ENCODE measurements at places on chromosomes 3 and 15. TPM values are rescaled to one million over a fixed set of nuclear protein-coding genes. Genes with fewer than 3 reads are reported as not detected.

DNA sequence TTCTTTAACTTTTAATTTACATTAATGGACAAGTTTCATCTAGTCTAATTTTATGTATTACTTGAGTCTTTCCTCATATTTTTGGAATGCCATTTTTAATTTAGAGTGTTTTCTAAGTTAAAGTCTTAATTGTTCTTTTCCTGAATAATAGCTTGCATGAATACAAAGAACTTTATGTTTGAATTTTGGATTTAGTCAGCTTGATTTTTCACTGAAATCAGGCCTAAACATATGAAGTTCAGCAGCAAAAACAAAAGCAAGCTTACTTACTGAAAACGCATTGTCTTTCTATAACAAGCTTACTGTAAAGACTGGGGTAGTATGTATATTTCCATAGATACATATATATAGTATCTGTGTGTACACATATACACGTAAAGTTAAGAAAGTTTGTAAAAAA, 126.0 kb downstream of the ZBTB20 start:
- no peaks in the 10 kb centered on the region for H3K4me1 ChIP-seq
- no peak overlapping the region for H3K4me3 ChIP-seq
- DNase-seq = no peak
- no peaks in the 10 kb centered on the region for H3K36me3 ChIP-seq

Gene WDR49
- not detected for total RNA-seq

DNA sequence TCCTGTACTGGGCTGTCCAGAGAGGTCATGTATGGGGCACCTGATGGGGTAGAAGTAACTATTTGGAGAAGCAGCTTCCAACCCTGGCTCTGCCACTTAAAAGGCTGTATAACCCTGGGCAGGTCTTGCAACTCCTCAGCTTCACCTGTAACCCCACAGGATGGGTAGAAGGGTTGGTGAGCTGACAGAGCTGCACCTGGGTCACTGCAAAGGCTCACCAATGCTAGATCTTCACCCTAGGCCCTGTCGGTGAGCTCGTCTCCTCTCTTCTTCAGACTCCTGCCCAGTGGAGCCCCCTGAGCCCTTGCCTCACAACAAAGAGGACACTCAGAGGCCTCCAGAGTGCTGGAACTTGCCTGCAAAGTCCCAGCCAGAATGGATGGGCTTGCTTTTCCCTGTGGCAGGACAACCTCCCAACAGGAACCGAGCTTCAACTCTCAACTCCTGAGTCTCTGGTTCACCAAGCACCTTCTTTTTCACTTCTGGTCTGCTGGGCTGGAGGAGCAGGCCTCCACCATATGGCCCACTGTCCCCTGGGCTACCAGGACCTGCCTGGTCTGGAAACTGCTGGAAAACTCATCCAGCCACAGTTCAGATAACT, 45.9 kb downstream of the XXYLT1 start:
- no peak overlapping the region for H3K4me3 ChIP-seq
- no peak overlapping the region for H3K27ac ChIP-seq
- no peaks in the 10 kb centered on the region for H3K4me1 ChIP-seq
- no peak for DNase-seq

- no peaks in the 10 kb centered on the region for H3K27me3 ChIP-seq
- H3K4me1 ChIP-seq = no peaks in the 10 kb centered on the region
- H3K27ac ChIP-seq = no peak overlapping the region
These were observed 44.1 kb upstream of the TBC1D23 start for GRCh38 chr3:100216713-100217112.

DNA sequence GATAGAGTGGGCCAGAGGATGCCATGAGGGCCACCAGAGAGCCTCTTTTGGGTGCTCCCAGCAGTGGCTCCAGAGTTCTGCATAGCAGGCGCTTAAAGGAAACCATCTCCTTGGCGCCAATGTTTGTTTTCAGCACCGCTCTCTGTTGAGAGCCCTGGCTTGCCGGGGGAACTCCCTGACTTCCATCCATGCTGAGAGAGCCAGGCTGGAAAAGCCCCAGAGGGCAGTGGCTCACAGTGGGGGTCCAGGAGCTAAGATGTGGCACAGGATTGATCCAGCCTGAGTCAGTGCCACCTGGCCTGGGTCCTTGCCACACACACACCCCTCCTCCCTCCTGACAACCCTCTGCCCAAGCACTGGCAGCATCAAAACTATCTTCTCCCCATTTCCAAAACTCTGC, 50.4 kb upstream of the HACD2 start:
- H3K27ac ChIP-seq = no peak overlapping the region
- H3K36me3 ChIP-seq = no peaks in the 10 kb centered on the region
- no peak overlapping the region for H3K4me3 ChIP-seq
- H3K4me1 ChIP-seq = peaks cover 55% of the 10 kb centered on the region
- peak; percentile 32 for DNase-seq
- no peaks in the 10 kb centered on the region for H3K27me3 ChIP-seq

DNA sequence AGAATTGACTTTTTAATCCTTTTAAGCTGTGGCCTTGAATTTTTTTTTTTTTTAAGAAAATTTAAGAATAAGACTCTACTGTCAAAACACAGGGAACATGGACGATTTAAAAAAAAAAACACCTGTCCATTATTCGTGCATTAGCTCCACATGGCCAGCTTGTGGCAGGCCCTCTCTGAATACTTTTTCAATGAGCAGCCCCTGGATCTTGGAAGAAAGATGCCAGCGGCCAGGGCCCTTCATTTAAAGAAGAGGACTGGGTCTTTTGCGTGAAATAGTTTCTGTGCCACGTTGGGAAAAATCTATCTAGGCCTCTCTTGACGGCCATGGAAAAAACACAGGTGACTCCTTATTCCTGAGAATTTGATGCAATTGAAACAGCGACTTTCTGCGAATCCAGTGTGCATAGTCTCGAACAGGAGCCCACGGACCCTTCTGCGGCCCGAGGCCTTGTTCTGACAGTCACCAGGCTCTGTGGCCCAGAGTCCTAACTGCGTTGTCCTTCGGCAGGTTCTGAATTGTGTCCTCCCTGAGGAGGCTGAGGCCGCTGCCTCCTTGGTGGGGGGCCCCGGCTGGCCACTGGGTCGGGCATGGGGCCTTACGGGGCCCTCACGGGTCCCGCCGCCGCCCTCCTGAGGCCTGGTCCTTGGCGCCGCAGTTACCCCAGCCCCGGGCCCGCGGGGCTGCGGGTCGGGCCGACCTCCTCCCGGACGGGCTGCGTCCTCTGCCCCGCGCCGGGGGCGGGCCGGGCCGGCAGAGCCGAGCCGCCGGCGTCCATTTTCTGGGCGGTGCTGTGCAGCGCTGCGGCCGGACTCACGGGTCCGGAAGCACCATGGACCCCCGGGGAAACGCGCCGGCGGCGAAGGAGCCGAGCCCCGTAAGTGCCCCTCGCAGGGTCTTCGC, 33.5 kb downstream of the ZBTB38 start:
- peak overlapping the region; percentile 53 for H3K4me3 ChIP-seq
- H3K4me1 ChIP-seq = peaks cover 29% of the 10 kb centered on the region
- H3K27me3 ChIP-seq = peaks cover 10% of the 10 kb centered on the region
- DNase-seq = peak; percentile 73

GRCh38 chr15:50315814-50316630, 39.0 kb downstream of the GABPB1 start:
- no peak overlapping the region for H3K27ac ChIP-seq
- H3K27me3 ChIP-seq = no peaks in the 10 kb centered on the region
- H3K36me3 ChIP-seq = no peaks in the 10 kb centered on the region
- no peak overlapping the region for H3K4me3 ChIP-seq
- DNase-seq = peak; percentile 54
- no peaks in the 10 kb centered on the region for H3K4me1 ChIP-seq

DNA sequence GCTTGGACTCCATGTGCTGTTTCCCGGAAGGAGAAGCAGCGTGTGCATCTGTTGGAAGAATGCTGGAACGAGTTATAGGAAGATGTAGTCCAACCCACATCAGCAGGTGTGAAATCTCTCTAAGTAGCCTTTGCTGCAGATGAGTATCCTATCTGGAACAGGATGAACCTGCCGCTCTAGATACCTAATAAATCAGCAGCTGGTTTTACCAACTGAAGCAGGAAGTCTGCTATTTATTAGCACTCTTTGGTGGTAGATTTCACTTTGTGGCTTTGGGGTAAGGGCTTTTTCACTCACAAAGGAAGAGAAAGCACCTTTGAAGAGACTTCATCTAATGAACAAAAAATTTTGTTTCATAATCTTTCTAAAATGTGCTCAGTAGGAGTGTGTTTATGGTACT, 66.4 kb downstream of the DCUN1D1 start:
- H3K27ac ChIP-seq = no peak overlapping the region
- H3K36me3 ChIP-seq = no peaks in the 10 kb centered on the region
- no peak overlapping the region for H3K4me3 ChIP-seq
- H3K4me1 ChIP-seq = peaks cover 10% of the 10 kb centered on the region

Gene RBP2
- not detected for total RNA-seq

Gene SPINK8
- total RNA-seq = not detected

DNA sequence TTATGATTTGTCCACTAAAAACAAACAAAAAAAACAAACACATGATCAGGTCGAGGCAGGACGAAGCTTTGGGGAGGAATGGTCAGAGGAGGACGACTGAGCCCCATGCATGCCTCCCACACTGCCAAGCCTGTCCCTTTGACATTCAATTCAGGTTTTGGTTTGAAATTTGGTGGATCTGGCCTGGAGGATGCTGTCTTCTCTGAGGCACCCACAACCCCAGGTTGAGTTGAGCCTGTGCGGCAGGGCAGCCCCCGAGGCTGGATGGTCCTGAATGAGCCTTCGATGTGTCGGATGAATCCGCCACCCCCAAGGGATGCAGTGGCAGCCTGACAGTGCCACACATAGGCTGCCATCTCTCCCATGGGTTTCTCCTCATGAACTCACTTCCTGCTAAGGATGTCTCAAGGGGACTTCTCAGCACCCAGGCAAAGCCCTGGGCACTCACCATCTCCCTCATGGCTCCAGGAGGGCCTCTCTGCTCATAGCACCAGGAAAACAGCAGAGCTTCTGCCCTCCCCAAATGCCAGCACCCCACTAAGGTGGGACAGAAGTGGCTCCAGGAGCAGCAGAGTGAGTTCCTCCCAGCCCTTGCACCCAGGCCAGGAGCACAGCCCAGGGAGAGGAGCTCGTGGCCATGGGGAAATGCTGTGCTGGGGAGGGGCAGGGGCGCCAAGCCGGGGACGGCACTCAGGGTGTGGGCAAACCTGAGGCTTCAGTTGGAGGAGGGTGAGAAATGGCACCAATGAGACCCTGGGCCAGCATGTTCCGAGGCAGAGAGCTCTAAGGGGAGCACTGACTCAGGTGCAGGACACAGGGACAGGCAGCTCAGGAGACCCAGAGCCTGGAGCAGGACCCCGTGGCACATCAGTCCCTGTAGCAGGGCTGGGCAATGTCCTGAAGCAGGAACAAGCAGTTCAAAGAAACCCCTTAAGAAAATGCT, 18.5 kb downstream of the PRR23E start:
- H3K27ac ChIP-seq = no peak overlapping the region
- H3K4me3 ChIP-seq = no peak overlapping the region
- H3K4me1 ChIP-seq = peaks cover 23% of the 10 kb centered on the region
- H3K27me3 ChIP-seq = no peaks in the 10 kb centered on the region
- H3K36me3 ChIP-seq = no peaks in the 10 kb centered on the region
- no peak for DNase-seq

Gene PSTPIP1
- 0.77 TPM for total RNA-seq

- peak overlapping the region; percentile 17 for H3K27ac ChIP-seq
- peaks cover 33% of the 10 kb centered on the region for H3K4me1 ChIP-seq
- peaks cover 4% of the 10 kb centered on the region for H3K36me3 ChIP-seq
These were observed 6.6 kb downstream of the MAP2K5 start for GRCh38 chr15:67548862-67549651.

- H3K4me1 ChIP-seq = peaks cover 5% of the 10 kb centered on the region
- no peaks in the 10 kb centered on the region for H3K27me3 ChIP-seq
- DNase-seq = no peak
- H3K36me3 ChIP-seq = no peaks in the 10 kb centered on the region
- no peak overlapping the region for H3K4me3 ChIP-seq
- no peak overlapping the region for H3K27ac ChIP-seq
These were observed 552.3 kb downstream of the FOXP1 start for GRCh38 chr3:71031181-71031580.

- no peaks in the 10 kb centered on the region for H3K36me3 ChIP-seq
- H3K27ac ChIP-seq = no peak overlapping the region
- no peak for DNase-seq
These were observed 58.9 kb downstream of the TMEM41A start for GRCh38 chr3:185439745-185440466.

DNA sequence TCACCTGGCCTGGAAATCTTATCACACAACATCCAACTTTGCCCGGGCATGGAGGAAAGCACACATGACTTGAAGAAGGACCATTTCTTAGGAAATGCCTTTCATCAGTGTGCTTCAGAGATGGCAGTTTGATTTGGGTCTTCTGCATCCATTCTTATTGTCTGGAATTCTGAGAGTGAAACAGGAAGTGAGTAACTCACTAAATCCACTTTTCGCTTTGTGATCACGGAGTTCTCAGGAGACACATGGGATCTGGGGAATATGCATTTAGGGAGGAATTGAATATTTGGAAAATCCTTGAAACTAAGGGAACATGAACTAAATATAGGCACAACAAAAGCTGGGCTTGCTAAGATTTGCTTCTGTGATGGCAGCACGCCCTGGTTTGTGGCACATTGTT, 212.5 kb upstream of the FEZF2 start:
- no peak for DNase-seq
- no peaks in the 10 kb centered on the region for H3K4me1 ChIP-seq
- no peak overlapping the region for H3K4me3 ChIP-seq
- no peaks in the 10 kb centered on the region for H3K36me3 ChIP-seq

DNA sequence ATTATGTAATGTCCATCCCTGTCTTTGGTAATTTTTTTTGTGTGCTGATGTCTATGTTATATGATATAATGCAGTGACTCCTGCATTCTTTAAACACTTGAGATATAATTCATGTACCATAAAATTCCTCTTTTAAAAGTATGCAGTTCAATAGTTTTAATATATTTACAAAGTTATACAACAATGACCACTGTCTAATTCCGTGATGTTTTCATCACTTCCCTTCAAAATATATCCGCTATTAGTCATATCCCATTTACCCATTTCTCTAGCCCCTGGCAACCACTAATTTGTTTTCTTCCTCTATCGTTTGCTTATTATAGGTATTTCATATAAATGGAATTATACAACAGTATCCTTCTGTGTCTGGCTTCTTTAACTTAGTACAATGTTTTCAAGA, 64.9 kb upstream of the SUCLG2 start:
- no peaks in the 10 kb centered on the region for H3K4me1 ChIP-seq
- H3K27ac ChIP-seq = no peak overlapping the region
- no peaks in the 10 kb centered on the region for H3K27me3 ChIP-seq
- H3K4me3 ChIP-seq = no peak overlapping the region
- H3K36me3 ChIP-seq = no peaks in the 10 kb centered on the region

DNA sequence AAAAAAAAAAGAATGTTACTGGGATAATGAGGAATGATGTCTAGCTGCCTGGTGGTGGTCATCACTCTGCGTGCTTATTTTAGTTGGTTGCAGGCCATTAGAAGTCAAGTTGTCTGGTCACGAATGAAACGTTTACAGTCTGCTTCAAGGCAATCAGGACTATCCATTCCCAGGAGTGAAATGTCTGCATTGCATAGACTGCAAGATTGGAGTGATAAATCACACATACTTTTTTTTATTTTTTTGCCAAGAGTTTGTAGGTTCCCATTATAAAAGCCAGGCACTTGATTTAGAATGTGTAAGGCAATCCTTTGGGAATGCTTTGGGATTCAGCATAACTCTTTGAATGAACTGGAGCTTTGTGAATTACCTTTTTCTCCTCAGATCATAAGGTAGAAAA, 132.3 kb downstream of the STAC start:
- H3K4me3 ChIP-seq = no peak overlapping the region
- no peaks in the 10 kb centered on the region for H3K27me3 ChIP-seq
- no peaks in the 10 kb centered on the region for H3K36me3 ChIP-seq

Gene C3orf20
- not detected for total RNA-seq

Gene GOLGA8S
- not detected for total RNA-seq

Gene HYAL1
- total RNA-seq = 3.0 TPM

GRCh38 chr3:109926376-109926775, 589.0 kb upstream of the DPPA4 start:
- no peak for DNase-seq
- no peaks in the 10 kb centered on the region for H3K27me3 ChIP-seq
- H3K36me3 ChIP-seq = no peaks in the 10 kb centered on the region
- no peak overlapping the region for H3K4me3 ChIP-seq

All from neural progenitor cell (in vitro differentiated cells).